ENCODE measurements at places on chromosomes 5 and 9.
A peak's percentile ranks its signal among the peaks of the same experiment; 100 is the strongest.

GRCh38 chr9:131012023-131012334 is 3.0 kb downstream of the LAMC3 start:
- no peak for DNase-seq

DNA sequence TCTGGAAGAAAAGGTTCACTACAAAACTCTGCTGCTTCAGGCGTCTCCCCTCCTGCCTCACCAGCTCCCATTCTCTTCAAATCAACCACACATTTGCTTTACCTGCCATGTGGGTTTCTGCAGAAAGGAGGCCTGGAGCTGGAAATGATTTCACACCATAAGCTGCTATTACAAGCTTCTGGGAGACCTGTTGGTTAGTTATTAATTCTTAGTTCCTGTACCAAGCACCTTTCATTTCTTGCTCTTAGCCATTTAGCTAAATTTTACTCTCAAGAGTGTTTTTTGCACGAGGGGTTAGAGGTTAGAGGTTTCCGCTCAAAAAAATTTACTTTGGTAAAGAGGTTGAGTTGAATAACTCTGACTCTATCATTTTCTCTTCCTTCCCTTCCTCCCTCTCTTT is 70.3 kb downstream of the MAP1B start:
- no peak for DNase-seq

DNA sequence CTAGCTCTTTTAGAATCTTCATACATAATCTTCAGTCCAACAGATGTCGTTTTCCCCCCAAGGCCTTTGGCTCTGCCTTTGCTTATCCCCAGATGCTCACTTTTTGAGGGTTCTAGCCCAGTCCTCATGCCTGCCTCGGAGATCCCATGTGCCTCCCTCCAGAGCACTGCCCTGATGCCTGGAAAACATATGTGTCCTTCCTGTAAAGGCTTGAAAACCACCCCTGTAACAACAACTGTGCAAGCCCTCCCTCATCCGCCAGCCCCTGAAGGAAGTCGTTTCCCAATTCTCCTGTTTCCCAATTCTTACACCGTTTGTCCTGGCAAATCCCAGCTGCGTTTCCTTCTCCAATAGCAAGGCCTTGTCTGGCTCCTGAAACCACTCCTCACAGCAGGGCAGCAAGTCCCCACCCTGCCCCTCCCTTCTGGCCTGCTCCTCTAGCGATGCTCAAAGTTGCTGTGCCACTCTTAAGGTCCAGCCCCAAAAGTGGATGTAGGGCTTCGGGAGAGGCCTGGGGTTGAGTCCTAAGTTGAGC is 52.2 kb downstream of the SLC36A1 start:
- no peak for DNase-seq

- DNase-seq = no peak
Measured at GRCh38 chr5:72189146-72189545, 81.9 kb downstream of the MAP1B start.

GRCh38 chr5:2261004-2261703 is 378.4 kb upstream of the IRX4 start:
- no peak for DNase-seq

DNA sequence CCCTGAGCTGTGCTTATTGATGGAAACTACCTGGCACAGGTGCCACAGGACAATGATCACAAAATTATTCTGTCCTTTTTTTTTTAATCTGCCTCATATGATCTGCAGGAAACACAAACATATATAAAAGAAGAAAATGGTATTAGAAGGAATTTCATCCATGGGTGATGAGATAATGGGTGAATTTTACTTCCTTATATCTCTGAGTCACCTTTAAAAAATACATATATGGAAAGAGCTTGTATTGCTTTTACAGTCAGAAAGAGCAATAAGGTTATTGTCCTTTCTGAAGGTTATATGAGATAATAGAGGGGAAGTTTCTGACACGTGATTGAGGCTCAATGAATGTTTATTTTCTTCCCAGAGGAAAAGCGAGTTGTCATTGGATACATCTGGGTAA is 31.6 kb downstream of the NEURL1B start:
- DNase-seq = no peak

GRCh38 chr5:157993201-157993600 is 134.3 kb upstream of the CLINT1 start:
- DNase-seq = no peak

GRCh38 chr5:135437796-135438560 is 9.2 kb downstream of the DCANP1 start:
- DNase-seq = no peak

DNA sequence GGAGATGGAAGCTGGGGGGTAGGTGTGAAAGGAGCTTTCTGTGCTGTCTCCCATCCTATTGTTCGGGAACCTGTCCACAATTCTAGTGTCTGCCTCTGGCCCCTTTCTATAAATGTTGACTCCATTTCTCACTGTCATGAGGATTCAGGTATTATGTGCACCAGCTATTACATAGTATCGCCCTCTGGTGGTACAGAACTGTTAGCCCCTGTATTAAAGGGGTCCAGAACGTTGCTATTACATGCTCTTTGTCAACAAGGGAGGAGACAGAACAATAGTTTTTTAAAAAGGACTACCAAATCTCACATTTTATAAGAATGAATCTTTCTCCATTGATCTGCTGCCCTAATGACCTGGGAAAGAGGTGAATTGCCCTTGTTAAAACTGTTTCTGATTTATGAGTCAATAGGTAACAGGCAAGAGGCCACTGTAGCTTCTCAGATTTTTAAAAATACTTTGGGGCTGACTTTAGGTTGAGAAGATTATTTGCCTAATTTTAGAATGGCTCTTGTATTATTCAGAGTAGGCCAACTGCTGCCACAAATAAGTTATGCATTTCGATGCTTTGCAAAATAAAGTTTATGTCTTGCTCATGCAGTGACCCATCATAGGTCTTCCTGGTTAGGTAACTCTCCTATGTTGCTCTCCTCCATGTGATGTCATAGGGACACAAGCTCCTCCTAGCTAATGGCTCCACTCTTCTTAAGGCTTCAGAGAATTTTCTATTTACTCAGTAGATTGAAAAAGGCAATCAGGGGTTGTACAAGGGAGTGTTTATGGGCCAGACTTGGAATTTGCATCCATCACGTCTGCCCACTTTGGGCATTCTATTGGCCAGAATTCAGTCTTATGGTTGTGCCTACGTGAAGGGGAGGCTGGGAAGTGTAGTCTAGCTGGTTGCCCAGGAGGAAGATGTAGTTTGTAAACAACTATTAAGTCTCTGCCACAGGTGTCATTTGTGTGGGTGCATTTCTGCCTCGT is 20.8 kb downstream of the DCANP1 start:
- no peak for DNase-seq

GRCh38 chr9:4515958-4516375 is 25.7 kb downstream of the SLC1A1 start:
- no peak for DNase-seq

DNA sequence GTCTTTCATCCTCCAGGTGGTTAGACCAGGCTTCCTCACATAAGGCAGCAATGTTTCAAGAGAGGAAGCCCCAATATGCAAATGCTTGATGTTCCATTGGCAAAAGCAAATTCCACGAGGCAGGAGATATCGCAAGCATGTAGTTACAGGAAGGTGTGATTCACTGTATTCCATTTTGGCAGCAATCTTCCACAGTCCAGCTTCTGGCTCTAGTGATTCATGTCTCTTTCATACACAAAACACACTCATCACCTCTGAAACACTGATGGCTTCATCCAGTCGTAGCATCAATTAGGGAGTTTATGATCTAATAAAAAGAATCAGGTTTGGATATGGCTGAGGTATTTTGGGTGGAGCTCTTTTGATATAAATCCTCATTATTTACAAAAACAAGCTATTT is 552.2 kb upstream of the RIOK2 start:
- no peak for DNase-seq

DNA sequence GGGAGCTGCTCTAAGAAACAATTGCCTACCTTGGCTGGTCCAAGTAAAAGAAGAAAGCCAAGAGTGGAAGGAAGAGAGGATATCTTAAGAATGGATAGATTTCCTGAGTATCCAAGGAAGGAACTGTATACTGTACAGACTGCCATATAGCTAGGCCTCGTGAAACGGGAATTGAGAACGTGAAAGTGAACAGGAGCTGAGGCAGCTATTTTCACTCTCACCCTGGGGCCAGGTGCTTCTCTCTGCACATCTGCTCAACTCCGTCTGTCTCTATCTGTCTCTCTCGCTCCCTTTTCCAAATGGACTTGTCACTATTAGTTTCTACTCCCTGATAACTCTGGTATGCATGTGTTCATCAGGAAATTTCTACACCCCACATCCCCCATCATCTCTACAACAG is 35.9 kb upstream of the TESK1 start:
- DNase-seq = no peak

DNA sequence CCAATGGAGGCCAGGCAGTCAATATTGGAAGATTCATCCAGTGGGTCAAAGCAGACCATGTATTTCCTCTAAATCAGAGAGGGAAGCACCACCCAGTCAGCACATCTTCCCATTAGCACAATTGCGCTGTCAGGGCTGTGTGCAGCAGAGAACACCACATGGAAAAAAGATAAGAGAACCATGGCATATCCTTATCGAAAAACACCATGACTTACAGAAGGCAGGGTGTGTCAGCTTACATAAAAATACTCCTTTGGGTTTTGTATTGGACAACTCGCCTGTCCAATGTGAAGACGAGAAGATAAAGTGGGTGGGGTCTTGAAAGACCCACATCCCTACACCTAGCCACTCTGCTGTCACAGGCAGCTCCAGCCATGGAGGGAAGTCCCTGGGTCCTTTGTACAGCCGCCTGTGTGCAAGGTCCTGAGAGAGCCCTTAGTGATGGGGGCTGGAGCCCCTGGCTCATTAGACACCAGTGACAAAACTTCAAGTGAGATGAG is 71.9 kb upstream of the SPATA31E1 start:
- DNase-seq = no peak

DNA sequence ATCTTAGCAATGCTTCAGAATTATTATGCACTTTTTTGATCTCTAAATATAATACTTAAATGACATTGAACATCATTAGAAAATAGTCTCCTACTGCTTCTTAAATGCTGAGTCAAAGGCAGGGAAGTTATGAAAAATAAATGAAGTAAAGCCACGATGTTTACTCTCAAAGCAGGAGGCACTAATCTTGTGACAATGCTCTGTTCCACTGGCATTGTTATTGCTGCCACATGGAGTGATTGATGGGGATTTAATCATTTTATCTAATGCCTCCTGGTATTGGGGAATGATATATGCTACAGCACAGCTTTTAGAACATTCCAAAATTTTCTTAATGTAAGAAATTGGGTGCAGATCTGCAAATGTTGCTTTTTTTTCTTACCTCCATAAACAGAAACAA is 1655.4 kb upstream of the NUDT12 start:
- DNase-seq = no peak

- DNase-seq = no peak
Measured at GRCh38 chr5:52811067-52811749, 23.5 kb downstream of the ITGA1 start.

- no peak for DNase-seq
Measured at GRCh38 chr5:126280343-126280742, 142.9 kb upstream of the GRAMD2B start.

GRCh38 chr5:122022966-122023365 is 55.1 kb downstream of the LOX start:
- no peak for DNase-seq

- DNase-seq = no peak
Measured at GRCh38 chr5:146528236-146528635, 12.2 kb upstream of the GPR151 start.

GRCh38 chr5:151706906-151707305 is 20.2 kb upstream of the SPARC start:
- DNase-seq = no peak

DNA sequence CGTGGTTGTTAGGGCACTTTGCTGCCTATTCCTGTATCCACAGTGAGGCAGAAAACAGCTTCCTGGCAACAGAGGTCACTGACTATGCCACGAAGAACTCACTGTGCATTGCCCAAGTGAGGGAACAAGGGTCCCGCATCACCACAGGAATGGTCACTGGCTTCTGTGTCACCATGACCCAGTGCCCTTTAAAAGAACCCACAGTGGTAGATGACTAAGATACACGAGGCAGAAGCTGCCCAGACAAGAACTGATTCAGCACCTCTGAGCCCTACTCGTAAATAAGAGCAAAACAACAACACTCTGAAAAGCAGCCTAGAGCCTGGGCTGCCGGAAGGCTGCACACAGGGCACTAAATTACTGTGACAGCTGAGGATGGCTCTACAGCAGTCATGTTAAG is 236.6 kb upstream of the RASEF start:
- no peak for DNase-seq

- no peak for DNase-seq
Measured at GRCh38 chr9:69549310-69550202, 122.6 kb downstream of the APBA1 start.

- DNase-seq = no peak
Measured at GRCh38 chr5:54882841-54883240, 102.6 kb downstream of the ESM1 start.

- no peak for DNase-seq
Measured at GRCh38 chr9:130328349-130328801, 62.8 kb downstream of the HMCN2 start.

GRCh38 chr9:121267689-121268597 is at the start of gene GSN:
TSS of gene GSN (plus strand) at chr9:121268162. CDS start at chr9:121301972, 33,810 bp downstream.
- DNase-seq = peak; percentile 57

- DNase-seq = no peak
Measured at GRCh38 chr5:177365845-177366527, 8.3 kb downstream of the RGS14 start.

- DNase-seq = no peak
Measured at GRCh38 chr9:98781588-98782383, 14.6 kb downstream of the ANKS6 start.

- no peak for DNase-seq
Measured at GRCh38 chr5:177957241-177957640, 38.8 kb downstream of the PROP1 start.

- DNase-seq = no peak
Measured at GRCh38 chr5:95822043-95822541, 434 bp downstream of the GLRX start.

DNA sequence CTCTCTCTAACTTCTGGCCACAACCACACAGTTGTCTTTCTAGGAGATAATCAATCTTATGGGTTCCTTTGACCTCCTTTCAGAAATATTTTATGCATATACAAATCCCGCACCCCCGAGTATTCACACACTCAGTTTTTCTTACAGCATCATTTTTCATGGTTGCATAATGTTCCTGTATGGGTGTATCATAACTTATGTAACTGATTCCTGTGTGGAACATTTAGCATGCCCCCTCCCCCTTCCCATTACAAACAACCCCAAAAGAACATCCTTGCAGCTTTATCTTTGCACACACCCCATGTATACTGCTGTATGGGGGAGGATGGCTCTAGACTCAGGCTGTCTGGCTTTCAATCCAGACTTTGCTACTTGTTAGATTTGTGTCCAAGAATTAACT is 93.8 kb downstream of the PSD2 start:
- DNase-seq = no peak

DNA sequence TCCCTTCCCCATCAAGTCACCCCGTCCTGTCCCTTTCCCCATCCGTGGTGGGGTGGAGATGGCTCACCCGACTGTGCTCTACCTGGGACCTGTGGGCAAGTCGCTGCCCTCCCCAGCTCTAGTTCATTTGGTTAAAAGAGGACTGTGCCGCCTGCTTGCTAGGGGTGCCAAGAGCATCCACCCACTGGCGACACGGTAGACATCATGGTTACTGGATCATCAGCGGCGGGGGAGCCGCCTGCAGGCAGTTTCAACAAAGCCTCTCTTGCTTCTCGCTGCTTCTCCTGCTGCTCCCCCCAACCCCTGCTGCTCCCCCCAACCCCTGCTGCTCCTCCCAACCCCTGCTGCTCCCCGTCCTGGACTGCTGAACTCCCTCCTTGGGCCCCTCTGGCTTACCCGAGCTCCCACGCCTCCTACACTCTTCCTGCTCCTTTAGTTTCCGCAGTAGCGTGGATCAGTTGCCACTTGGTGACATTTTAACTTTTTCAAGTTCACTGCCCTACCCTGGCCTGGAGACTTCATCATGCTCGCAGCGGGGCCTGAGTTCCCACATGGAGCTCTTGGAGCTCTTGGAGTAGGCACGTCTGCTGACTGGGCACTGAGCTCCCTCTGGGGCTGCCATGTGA is 22.0 kb upstream of the SCGB3A1 start:
- DNase-seq = no peak
